ENCODE measurements at places on chromosomes 6 and 20.

DNA sequence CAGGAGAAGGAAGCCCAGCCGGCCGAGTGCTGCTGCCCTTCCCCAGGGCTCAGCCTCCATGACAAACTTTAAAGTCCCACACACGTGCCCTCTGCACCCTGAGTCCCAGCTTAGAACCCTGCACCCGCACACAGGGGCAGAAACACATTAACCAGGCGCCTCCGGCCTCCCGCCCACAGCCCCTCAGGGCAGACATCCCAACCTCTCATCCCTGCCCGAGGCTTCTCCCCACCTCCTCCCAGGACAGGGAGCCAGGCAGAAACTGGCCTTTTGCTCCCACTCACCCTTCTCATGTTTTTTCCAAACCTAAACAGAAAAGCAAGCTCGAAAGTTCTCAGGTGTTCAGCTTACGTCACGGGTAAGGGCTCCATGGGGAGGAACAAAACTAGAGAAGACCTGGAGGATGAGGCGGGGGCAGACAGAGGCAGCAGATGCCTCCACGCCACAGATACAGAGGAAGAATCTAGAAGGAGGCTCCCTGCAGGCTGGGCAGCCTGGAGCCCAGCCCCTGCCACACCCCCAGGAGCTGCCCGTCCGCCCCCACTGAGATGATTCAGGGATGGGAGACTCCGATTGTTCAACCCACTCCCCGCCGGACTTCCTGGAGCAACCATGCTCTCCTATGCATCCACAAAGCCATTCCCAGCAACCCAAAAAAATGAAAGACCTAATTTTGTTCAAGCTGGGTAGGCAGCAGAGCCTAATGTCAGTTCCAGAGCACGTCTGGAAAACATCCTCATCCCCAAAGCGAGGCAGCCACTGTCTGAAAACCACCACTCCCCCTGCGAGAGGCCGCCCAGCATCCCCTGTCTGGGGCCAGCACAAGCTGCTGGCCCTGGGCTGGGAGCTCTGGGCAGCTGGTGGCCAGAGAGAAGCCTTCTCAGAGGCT, 8.8 kb downstream of the KCNQ2 start:
- no peak for DNase-seq

- DNase-seq, result no peak
Measured at GRCh38 chr6:35955071-35955470, 34.2 kb upstream of the SRPK1 start.

- no peak for DNase-seq
Measured at GRCh38 chr6:68876792-68877493, 241.9 kb downstream of the ADGRB3 start.

DNA sequence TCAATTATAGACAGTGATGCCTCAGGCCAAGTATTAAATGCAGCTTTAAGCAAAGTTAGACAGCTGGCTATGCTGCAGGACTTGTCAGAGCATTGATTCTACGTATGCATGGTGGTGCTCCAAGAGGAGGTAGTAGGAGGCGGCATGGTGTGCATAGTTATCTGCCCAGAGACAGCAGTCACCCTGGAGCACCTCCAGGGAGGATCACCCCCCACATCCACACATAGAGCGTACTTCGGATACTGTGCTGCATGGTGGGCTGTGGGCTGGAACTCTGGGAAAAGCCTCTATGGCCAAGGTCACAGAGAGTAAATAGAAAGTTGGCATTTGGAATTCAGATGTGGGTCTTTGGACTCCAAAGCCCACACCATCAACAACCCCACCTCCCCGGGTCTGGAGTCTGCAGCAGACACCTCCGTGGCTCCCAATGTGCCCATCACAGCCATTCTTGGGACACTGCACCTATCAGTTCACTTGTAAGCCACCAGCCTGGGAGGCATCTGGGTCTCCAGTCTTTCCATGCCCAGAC, 64.5 kb upstream of the STX16 start:
- DNase-seq, result no peak

DNA sequence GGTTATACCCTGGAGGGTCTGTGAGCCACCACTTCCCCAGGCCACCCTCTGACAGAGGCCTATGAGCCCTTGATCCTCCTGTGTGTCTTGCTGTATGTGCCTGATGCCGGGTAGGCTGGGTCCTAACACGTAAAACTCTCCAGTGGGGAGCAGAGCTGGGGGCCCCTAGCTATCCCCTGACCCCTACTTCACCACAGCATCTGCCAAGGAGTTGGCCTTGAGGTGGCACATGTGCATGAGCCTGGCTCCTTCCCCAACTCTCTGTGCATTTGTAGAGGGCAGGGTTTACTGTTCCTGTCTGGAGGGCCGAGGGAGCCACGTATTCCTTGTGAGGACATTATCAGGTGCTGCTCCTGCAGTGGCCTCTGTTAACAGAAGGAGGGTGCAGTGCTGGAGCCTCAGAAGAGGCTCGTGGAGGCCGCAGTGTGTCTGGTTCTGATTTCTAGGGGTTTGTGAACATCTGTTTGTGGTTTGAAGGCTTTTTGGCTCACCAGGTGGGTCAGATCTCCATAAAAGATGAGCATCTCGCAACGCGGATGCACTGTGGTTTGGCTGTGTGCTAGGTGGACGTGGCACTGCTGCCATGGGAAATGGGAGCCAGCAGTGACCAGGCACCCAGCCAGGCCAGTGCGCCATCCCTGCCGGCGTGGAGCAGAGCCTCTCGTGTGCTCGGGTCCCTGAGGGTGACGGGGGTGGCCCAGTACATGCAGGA, 152.1 kb downstream of the DTNBP1 start:
- DNase-seq, result no peak

DNA sequence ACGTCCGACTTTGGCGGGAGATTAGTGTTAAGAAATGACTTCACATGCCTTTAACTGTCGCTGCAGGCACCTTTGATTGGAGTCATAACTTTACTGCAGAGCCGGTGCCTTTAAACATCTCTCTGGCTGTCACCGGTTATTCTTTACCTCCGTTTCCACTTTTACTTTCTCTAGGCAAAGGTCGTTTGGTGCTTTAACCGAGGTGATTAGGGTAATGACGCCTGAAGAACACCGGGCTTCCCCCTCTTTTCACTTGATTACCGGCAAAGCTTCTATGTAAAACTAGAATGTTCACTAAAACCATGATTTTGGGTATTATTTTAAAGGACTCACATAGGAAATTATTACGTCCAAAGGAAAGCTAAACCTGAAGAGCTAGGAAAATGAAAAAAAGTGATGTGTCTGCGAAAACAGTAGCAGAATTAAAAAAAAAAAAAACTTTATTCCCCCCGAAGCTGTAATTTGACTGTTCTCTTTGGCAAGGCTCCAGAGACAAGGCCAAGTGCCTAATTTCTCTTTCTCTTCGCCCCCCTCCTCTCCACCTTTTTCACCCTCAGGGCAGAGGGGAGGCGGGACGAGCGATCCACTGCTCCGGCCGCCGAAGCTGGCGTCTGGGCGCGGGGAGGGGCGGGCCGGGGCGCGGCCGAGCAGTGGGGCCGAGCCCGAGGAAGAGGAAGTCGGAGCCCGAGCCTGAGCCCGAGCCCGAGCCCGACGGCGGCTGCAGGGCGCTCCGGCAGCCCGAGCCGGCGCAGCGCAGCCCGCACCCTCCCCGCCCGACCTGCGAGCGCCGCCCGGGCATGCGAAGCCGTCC, at the start of gene PLEKHG1:
Gene PLEKHG1, plus strand, starts transcription at position 687 of the 811 bp plus-strand sequence. CDS start 133,797 bp downstream, outside the sequence.
- DNase-seq, result no peak

DNA sequence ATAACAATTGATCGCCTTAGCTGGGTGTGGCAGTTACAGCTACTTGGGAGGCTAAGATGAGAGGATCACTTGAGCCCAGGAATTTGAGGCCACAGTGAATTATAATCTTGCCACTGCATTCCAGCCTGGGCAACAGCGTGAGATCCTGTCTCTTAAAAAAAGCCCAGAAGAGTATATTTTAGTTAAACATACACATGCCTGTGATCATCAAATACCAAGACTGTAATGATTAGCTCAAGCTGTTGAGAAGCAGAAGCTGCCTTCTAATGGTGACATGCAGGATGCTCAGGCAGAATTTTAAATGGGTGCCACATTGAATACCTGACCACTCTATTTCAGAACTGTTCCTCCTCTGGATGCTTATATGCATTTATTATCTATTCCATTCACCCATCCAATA, 8.9 kb upstream of the TMEM14A start:
- no peak for DNase-seq

DNA sequence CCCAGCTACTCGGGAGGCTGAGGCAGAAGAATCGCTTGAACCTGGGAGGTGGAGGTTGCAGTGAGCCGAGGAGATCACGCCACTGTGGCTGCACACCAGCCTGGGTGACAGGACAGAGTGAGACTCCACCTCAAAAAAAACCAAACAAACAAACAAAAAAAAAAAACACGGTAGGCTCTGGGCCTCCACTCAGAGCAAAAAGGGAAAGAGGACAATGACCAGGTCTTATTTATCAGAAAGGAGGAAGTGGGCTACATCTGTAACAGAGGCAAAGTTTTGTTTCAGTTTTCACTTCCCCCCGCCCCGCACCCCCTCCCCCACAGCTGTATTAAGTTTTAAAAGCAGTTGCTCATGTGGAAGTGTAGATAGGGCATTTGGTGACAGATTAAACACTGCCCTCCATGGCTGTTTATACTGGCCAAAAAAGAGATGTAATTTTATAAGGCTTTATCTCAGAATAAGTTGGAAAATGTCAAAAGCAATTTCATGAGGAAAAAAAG, 114.6 kb downstream of the RCAN2 start:
- no peak for DNase-seq

- no peak for DNase-seq
Measured at GRCh38 chr6:9484091-9484490, 930.8 kb downstream of the TFAP2A start.

- no peak for DNase-seq
Measured at GRCh38 chr20:38945012-38945411, 17.1 kb upstream of the DHX35 start.

DNA sequence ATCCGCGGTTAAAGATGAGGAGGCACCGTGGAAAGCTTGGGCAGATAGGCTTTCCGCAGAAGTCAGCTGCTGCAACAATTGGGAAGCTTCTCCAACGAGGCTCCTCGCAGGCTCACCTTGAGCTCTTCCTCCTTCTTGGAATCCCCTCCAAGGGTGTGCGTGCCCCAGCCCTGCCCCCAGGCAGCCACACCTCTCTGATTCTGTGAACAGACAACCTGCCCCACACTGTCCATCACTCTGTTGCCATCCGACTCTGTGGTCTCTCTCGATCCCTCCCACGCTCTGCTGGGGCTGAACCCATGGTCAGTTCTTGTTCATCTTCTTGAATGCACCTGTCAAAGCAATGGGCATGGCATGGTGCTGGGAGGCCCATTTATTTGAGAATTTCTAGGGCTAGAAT, 31.5 kb downstream of the PACSIN1 start:
- DNase-seq, result no peak
